ENCODE measurements at places on chromosomes 6 and 20.

GRCh38 chr6:10332111-10332510, 82.8 kb downstream of the TFAP2A start:
- no peak for DNase-seq

- DNase-seq = no peak
These were observed 249.7 kb upstream of the HS3ST5 start for GRCh38 chr6:114592506-114592905.

DNA sequence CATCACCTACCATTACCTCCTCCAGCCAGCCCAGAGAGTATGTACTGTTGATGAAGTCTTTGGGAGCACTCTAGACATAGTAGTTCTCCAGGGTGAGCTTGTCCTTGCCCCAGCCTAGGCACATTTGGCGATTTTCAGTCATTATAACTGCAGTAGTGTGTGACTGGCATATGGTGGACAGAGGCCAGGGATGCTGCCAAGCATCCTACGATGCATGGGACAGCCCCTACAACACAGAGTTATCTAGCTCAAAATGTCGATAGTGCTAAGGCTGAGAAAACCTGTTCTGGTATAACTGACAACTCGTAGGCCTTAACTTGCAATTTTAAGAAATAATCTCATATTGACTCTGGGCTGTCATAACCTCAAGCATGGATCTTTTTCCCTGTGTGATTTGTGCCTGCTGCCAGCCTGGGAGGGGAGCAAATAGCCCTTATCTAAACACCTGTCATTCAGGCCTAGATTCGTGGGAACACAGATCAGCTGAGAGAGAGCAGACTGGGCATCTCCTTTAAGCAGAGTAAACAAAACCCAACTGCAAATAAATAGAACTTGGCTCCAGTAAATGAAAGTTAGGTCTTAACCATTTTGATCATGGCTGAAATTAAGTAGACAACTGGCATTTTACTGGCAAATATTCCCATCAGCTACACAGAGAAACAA, 102.6 kb downstream of the SPTLC3 start:
- no peak for DNase-seq

- no peak for DNase-seq
These were observed 53.4 kb downstream of the TRAF3IP2 start for GRCh38 chr6:111552241-111552744.

- DNase-seq = no peak
These were observed 5.9 kb upstream of the PDE10A start for GRCh38 chr6:165668951-165669350.

DNA sequence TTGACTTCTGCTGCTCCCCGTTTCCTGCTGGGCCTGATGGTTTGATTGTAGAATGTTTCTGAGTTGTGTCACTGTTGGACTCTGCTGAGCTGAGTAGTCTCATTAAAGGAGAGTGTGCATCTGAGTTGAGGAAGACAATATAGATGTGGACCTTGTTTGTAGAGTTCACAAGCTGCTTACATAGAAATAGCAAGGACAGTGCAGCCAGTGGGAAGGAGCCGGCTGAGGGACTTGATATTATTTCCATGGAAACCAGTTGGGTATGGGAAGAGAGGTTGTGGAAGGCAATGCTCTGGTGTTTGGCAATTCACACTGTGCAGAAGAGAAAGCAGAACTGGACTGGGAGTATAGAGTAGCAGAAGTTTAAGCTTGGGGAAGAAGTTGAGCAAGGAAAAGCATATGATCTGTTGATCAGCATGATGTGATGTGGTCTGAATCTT, 14.8 kb downstream of the IGF2R start:
- no peak for DNase-seq

DNA sequence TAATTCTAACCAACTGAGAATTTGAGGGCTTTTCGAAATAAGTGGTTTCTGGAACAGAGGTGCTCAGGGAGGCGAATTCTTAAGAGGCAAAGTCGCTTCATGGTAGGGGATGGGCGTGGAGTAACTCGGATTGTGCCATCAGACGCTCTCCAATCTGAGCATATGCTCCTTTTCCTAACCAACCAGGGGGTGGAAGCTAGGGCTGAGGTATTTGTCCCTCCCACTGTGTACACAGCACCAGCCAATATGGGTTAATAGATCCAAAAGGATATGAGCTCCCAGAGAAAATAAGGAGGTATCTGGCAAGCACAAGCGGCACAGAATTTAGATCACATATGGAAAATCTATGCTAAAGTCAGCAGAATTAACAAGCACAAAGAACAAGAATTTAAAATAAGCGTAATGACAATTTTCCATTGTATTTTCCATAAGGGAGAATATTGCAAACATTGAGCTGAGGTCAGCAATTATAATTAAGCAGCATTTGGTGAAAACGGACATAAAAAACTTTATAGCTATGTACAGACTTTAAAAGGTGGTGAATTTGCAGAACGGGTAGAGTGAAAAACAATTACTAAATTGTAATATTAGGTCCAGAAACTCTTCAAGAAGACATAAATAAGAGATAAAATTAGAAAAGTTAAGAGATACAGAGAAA, 55.0 kb upstream of the PHACTR1 start:
- DNase-seq = no peak

DNA sequence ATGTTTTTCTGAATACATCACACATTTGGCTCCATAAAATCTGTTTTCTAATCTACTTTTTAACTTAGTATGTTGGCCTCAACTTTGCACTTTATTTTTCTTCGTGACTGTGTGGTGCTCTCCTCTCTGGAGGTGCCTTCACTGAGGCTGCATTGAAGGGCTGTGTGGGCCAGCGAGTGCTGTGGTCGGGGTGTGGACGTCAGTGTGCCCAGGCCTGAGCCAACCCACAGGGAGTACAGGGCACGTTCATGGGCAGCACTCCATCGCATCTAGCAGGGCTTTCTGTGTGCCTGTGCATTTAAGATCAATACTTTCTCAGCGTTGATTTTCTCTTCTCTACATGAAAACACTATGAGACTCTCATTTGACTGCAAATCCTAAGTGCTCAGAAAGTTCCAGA, 37.8 kb downstream of the DACT2 start:
- DNase-seq = no peak
